ENCODE measurements at places on chromosomes 11 and 22.

DNA sequence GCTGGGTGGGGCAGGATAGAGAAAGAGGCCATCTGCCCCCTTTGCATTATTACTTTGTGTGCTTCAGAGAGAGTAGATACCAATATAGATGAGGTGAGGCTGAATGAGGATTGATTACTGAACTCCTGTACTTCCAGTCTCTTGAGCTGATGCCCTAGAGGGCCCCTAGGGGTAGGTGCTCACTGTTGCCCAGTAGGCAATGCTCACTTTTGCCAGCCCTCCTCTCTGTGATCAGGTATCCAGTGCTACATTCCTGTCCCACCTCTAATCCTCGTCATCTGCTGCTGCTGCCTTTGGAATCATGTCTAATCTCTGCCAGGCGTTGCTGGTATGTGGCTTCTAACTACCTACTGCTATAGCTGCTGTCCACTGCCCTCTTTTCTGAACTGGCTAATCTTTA, 57.2 kb downstream of the CCDC83 start:
- no peak for DNase-seq

GRCh38 chr11:20274031-20274430, 89.5 kb upstream of the HTATIP2 start:
- DNase-seq = no peak

GRCh38 chr22:22943521-22944267, 56.1 kb downstream of the IGLL5 start:
- DNase-seq = no peak

- no peak for DNase-seq
Measured at GRCh38 chr11:64638018-64638665, 47.1 kb downstream of the SLC22A12 start.

DNA sequence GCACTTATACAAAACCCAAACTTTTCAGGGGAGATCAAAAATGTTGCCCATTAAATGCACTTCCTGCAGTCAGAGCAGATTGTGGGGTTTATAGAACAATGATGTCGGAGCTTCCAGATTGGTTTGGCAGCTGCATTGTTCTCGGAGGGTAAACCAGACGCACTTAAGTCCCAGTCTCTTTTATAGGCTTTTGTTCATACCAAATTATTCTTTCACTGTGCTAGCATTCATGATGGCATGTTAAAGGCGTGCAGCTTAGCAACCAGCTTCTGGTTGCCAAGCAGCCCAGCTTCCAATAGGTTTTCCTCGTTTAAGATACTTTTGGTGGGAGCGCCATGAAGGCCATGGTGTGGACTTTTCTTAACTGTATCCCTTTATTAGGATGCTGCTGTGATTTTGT, 40.9 kb downstream of the ZC3H12C start:
- no peak for DNase-seq
